ENCODE measurements at places on chromosomes 6 and 20. TPM values are rescaled to one million over a fixed set of nuclear protein-coding genes. Genes with fewer than 3 reads are reported as not detected.

- DNase-seq: no peak
- no peaks in the 10 kb centered on the region for H3K36me3 ChIP-seq
- H3K4me1 ChIP-seq: no peaks in the 10 kb centered on the region
- H3K27ac ChIP-seq: no peak overlapping the region
- H3K27me3 ChIP-seq: no peaks in the 10 kb centered on the region
- no peak overlapping the region for H3K4me3 ChIP-seq
These were observed 45.0 kb downstream of the CARMIL1 start for GRCh38 chr6:25324066-25324762.

GRCh38 chr6:135254471-135254870, 73.4 kb downstream of the MYB start:
- no peaks in the 10 kb centered on the region for H3K4me1 ChIP-seq
- no peak overlapping the region for H3K4me3 ChIP-seq
- H3K36me3 ChIP-seq: no peaks in the 10 kb centered on the region
- H3K27me3 ChIP-seq: no peaks in the 10 kb centered on the region

DNA sequence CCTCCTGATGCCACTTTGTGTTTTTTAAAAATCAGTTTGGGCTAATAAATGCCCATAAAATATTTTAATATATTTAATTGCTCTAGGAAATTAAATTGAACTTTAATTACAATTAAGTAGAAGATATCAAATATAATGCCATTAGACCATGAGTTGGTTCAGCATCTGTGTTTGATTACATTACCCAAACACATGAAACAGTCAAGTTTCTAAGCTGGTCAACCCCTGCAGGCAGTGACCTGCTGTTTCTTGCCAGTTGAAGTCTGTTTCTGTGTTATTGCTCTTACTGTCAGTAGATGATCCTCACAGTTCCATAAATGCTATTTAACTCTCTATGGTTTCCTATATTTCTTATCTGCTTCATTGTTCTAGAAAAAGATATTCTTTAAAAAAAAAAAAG, 9.7 kb upstream of the TENT5A start:
- H3K4me1 ChIP-seq: no peaks in the 10 kb centered on the region
- H3K4me3 ChIP-seq: no peak overlapping the region
- no peaks in the 10 kb centered on the region for H3K27me3 ChIP-seq

DNA sequence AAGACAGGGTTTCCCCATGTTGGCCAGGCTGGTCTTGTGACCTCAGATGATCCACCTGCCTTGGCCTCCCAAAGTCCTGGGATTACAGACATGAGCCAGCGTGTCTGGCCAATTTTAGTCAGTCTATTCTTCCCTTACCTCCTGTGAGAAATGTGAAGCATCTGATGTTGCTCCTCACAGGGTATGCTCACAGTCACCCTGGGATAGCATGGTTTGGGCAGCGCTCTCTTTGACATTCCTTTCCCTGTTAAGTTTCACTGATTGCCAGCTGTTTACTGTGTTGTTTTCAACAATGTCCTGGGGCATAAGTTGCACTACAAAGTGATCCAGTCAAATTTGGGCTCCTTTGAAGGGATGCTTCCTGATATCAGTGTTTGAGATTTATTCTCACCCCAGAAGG, 13.1 kb downstream of the CDC5L start:
- peaks cover 33% of the 10 kb centered on the region for H3K4me1 ChIP-seq
- peaks cover 52% of the 10 kb centered on the region for H3K36me3 ChIP-seq
- DNase-seq: no peak

GRCh38 chr6:55088902-55089301, 85.4 kb upstream of the HCRTR2 start:
- no peaks in the 10 kb centered on the region for H3K27me3 ChIP-seq
- H3K4me3 ChIP-seq: no peak overlapping the region
- no peaks in the 10 kb centered on the region for H3K36me3 ChIP-seq
- no peak overlapping the region for H3K27ac ChIP-seq

The KCNG1 gene
- not detected for total RNA-seq

The OR2H2 gene
- not detected for total RNA-seq

- H3K4me1 ChIP-seq: peaks cover 38% of the 10 kb centered on the region
- H3K36me3 ChIP-seq: no peaks in the 10 kb centered on the region
- no peaks in the 10 kb centered on the region for H3K27me3 ChIP-seq
- no peak overlapping the region for H3K4me3 ChIP-seq
These were observed 25.7 kb downstream of the RCAN2 start for GRCh38 chr6:46465294-46466165.

The TAGAP gene
- total RNA-seq: 0.25 TPM

The THEMIS gene
- total RNA-seq: not detected

GRCh38 chr6:48664826-48665225, 553.8 kb upstream of the PTCHD4 start:
- no peak overlapping the region for H3K4me3 ChIP-seq
- H3K4me1 ChIP-seq: no peaks in the 10 kb centered on the region
- no peaks in the 10 kb centered on the region for H3K36me3 ChIP-seq
- no peak overlapping the region for H3K27ac ChIP-seq
- no peak for DNase-seq
- H3K27me3 ChIP-seq: no peaks in the 10 kb centered on the region

DNA sequence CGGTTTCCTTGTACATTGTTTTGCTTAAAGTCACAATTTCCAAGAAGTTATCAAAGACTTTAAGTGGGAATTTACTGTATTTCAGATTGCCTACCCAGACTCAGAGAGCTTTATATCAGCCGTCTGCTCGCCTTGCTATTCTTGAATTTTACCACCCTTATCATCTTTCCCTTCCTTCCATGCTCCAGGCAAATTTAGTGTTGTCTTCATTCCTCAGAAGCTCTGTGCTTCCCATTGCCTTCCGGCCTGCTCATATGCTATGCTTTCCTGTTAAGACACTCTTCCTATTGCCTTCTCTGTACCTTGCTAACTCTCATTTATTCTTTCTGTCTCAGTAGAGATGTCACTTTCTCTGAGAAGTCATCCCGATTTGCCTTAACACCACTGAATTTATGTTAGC, 52.1 kb downstream of the CD2AP start:
- H3K27me3 ChIP-seq: no peaks in the 10 kb centered on the region
- DNase-seq: no peak
- H3K4me3 ChIP-seq: no peak overlapping the region
- H3K4me1 ChIP-seq: peaks cover 10% of the 10 kb centered on the region

The SLC35F1 gene
- total RNA-seq: 0.13 TPM

DNA sequence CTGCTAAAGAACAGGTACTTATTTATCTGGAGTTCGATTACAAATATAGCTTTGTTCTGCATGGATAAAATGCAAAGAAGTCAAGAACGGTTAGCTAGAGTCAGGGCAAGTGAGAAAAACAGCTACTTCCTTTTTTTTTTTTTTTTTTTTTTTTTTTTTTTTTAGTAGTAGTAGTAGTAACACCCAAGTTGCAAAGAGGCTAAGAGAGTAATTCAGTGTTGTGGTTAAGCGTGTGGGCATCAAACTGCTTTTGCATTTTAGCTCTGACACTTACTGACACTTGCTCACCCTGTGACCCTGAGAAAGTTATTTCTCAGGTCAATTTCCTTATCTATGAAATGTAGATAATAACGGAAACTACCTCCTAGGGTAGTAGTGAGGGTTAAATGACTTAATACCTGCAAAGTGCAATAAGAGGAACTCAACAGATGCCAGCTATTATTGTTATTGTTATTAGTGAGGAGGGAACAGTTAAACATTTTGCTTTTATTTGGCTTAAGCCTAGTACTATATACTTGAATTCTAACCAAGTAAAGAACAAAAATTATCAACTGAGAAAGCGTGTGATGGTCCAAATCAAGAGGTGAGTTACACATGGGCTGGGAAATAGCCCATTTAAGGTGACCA, 86.7 kb upstream of the BACH2 start:
- H3K27me3 ChIP-seq: no peaks in the 10 kb centered on the region
- no peak overlapping the region for H3K27ac ChIP-seq
- H3K4me1 ChIP-seq: peaks cover 5% of the 10 kb centered on the region
- DNase-seq: no peak
- no peak overlapping the region for H3K4me3 ChIP-seq

The RAB32 gene
- total RNA-seq: 3.0 TPM

DNA sequence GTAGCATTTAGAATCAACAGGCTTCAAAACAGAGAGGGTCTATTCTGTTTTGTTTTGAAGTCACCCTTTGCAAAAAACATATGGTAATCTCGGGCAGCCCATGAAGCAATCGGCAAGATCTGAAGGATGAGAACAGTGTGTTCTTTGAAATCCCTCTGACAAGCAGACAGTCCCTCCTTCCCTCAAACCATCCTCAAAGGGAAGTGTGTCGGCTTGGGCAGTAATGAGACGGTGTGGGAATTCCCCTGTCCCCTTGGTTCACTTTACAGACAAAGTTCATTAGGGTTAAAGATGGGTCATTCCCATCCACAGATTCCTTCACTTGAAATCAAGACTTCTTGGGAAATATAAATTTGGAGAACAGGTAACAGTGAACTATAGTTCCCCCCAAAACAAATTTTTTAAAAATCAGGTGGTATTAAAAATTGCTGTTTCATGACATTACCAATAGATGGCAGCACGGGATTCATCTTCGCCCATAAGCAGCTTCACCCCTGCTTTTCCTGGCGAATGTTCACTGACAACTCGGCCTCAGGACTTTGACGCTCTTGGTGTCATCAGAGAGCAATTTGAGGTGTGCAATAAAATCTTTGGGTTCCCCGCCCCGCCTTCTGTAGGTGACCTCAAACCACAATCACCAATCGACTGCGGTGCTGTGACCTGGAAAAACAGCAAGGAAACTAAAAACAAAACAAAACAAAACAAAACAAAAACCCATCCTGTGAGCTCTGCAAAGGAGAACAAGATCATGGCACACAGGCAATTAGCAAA, 159.3 kb upstream of the TNFAIP3 start:
- peaks cover 9% of the 10 kb centered on the region for H3K4me1 ChIP-seq
- no peak overlapping the region for H3K4me3 ChIP-seq
- DNase-seq: peak; percentile 45
- H3K27me3 ChIP-seq: no peaks in the 10 kb centered on the region
- H3K27ac ChIP-seq: no peak overlapping the region

- no peak overlapping the region for H3K27ac ChIP-seq
- H3K4me3 ChIP-seq: no peak overlapping the region
- no peaks in the 10 kb centered on the region for H3K4me1 ChIP-seq
- H3K36me3 ChIP-seq: no peaks in the 10 kb centered on the region
These were observed 39.6 kb upstream of the AFDN start for GRCh38 chr6:167786853-167787675.

DNA sequence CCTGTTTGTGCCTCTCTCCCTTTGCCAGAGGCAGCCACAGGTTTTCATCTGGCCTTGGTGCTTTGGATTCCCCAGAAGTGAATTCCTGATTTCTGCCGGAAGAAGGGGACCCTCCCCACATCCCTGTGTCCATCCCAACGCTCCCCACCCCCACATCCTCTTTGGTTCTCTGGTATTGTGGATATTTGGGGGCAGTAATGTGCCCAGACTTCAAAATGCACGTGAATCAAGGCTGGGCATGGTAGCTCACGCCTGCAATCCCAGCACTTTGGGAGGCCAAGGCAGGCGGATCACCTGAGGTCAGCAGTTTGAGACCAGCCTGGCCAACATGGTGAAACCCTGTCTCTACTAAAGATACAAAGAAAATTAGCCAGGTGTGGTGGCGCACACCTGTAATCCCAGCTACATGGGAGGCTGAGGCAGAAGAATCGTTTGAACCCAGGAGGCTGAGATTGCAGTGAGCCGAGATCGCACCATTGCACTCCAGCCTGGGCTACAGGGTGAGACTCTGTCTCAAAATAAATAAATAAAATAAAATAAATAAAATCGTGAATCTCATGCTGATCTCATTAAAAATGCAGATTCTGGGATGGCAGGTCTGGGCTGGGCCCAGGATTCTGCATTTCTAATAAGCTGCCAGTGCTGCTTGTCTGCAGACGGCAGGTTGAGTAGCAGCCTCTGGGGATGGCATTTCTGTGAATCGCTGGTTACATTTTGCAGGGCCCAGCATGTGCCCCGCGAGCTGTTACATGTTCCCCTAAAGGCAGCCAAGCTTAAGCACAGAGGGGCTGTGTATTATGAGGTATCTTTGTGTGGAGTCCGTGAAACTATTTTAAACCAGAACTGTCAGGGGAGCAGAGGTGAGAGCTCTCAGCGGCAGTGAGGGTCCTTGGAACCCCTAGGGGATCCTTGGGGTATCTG, 49.0 kb downstream of the SYNJ2 start:
- H3K27me3 ChIP-seq: no peaks in the 10 kb centered on the region
- peaks cover 18% of the 10 kb centered on the region for H3K4me1 ChIP-seq
- H3K4me3 ChIP-seq: no peak overlapping the region
- no peak for DNase-seq
- no peaks in the 10 kb centered on the region for H3K36me3 ChIP-seq

- H3K27me3 ChIP-seq: no peaks in the 10 kb centered on the region
- no peak overlapping the region for H3K27ac ChIP-seq
- H3K36me3 ChIP-seq: no peaks in the 10 kb centered on the region
- DNase-seq: no peak
These were observed 96.7 kb upstream of the ARG1 start for GRCh38 chr6:131476362-131476761.

The LRRC73 gene
- not detected for total RNA-seq

The PCK1 gene
- 1.8 TPM for total RNA-seq

GRCh38 chr6:52739627-52740026, 23.6 kb downstream of the GSTA2 start:
- no peak overlapping the region for H3K4me3 ChIP-seq
- no peaks in the 10 kb centered on the region for H3K36me3 ChIP-seq
- no peak for DNase-seq
- no peaks in the 10 kb centered on the region for H3K4me1 ChIP-seq

DNA sequence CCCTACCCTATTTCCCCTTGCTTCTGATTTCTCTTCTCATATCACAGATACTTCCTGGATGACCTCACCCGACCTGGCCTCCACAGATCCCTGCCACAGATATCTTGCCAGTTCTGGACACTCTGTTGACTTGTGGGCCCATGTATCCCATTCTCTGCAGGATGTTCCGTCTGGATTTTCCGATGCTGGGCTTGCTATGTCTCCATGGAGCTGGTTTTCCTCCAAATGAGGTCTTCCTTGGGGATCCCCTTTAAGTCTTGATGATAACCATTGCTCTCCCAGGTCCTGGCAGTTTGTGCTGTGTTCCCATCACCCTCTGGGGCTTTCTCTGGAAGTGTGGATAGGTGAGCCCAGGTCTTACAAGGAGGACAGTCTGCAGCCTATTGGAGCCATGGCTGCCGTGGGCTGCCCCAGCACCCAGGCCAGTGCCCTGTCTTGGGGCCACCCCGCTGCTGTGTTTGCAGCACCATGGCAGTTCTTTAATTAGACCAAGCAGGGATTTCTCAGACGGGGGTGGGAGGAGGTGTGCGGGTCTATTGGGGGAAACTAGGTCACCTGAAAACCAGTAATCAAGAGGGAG, 23.9 kb downstream of the PPP1R16B start:
- no peak for DNase-seq
- peak overlapping the region; percentile 16 for H3K27ac ChIP-seq
- no peaks in the 10 kb centered on the region for H3K36me3 ChIP-seq
- no peaks in the 10 kb centered on the region for H3K27me3 ChIP-seq
- no peak overlapping the region for H3K4me3 ChIP-seq
- H3K4me1 ChIP-seq: peaks cover 11% of the 10 kb centered on the region

- DNase-seq: no peak
- H3K36me3 ChIP-seq: no peaks in the 10 kb centered on the region
- no peaks in the 10 kb centered on the region for H3K4me1 ChIP-seq
- H3K27ac ChIP-seq: no peak overlapping the region
- H3K27me3 ChIP-seq: no peaks in the 10 kb centered on the region
These were observed 13.9 kb upstream of the BCLAF1 start for GRCh38 chr6:136303516-136303915.

Data from gastrocnemius medialis (tissue), 4 donors.